ENCODE measurements at places on chromosomes 16 and 17.

DNA sequence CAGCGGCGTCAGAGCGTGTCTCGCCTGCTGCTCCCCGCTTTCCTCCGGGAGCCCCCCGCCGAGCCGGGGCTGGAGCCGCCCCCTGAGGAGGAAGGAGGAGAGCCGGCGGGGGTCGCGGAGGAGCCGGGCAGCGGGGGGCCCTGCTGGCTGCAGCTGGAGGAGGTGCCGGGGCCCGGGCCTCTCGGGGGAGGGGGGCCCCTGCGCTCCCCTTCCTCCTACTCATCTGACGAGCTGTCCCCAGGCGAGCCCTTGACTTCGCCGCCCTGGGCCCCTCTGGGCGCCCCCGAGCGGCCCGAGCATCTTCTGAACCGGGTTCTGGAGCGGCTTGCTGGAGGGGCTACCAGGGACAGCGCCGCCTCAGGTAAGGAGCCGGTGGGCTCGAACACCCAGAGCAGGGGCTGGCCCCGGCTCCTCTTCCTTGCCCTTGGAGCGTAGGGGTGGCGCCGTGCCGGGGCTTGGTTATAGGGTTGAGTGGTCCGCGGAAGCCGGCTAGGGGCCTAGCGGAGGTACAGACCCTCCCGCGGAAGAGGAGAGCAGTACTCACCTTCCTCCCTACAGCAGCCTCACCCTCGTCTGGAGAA, 841 bp downstream of the RAPGEFL1 start:
- no peak for DNase-seq

- peak; percentile 49 for DNase-seq
Measured at GRCh38 chr17:7523033-7523432, 25.8 kb upstream of the TNFSF12 start.

DNA sequence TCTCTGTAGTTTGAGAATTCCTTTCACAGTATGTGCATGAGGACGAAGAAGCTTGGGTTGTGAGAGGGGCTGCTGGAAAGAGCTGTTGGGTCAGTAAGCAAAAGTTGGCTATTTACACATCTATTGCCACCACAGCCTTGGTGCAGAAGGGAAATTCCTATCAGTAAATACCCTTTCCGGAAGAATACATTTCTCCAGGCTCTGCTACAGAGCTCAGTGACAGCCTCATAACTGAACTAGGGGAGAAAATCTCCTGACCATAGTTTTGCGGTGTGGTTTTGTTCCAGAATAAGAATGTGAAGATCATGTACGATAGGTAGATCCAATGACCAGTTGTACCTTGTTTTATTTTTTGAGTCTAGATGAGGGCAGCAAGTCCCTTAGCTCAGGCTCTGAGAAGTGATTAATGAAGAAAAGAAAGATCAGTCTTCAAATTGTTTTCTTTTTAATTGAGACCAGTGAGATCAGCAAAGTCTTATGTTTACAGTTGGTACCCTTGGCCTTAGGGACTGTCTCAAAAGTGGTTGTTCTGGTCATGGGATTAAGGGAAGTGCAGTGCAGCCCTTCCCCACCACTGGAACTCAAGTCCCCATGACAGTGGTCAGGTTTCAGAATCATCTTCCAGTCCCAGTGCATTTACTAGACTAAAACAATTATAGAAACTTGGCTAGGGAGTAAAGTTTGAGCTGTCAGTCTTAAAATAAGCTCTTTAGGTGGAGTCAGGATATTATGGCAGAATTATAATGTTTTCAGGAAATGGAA, 123.5 kb downstream of the PHKB start:
- no peak for DNase-seq

DNA sequence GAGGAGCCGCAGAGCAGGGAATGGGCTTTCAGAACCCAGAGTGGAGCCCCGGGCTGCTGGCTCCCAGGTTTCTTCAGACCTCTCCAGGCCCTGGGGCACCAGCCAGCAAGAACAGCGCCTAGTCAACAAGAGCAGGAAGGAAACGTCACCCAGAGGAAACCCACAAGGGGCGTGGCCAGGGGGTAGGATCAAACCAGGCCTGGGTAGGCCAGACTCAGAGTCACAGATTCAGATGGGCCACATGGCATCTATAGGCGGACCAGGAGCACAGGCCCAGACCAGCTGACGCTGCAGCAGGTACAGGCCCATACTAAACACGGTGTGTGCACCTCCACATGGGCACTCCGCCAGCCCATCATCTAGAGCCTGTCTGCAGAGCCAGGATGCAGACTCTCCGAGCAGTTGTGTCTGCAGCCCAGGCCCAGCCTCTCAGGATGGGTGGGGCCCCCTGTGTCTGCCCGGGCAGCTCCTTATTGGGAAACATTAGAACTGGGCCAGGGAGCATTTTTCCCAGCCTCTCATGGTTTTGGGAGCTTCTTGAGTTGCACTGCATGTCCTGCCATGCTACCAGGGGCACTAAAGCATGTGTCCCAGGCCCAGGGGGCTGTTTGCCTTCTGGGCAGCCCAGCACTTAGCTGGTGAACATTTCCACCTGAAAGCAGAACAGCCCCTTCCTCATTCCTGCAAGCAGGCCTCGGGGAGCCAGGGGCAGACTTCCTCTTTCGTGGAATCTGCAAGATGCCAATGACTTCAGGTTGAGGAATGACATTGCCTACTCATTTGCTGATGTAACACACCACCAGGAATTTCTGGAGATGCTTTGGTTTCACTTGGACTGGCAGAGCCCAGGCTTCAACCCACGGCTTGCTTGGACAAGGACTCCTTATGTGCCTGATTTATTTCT, at the start of gene NLRP1:
NLRP1 (minus strand) TSS at position 127 of the 904 bp plus-strand sequence. CDS start 552 bp downstream, outside the sequence.
- peak; percentile 95 for DNase-seq

DNA sequence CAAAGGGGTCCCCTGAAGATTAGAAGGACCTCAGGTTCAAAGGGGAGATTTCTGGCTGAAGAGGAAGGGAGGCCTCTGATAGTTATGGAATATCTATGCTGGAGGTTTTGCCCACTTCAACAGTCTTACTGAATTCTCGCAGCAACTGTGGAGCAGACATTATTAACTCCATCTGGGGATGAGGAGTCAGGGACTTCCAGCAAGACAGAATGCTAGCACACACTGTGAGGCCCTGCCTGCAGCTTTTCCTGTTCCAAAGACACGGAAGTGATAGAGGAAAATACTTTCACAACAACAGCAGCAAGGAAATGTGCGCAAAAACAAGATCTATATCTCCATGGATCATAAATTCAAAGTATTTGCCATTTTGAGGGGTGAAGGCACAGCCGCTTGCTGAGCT, 72.8 kb downstream of the RPH3AL start:
- DNase-seq: no peak
